Activated naive CD4-positive, alpha-beta T cell (primary cell): ENCODE measurements at places on chromosomes 6 and 20.

DNA sequence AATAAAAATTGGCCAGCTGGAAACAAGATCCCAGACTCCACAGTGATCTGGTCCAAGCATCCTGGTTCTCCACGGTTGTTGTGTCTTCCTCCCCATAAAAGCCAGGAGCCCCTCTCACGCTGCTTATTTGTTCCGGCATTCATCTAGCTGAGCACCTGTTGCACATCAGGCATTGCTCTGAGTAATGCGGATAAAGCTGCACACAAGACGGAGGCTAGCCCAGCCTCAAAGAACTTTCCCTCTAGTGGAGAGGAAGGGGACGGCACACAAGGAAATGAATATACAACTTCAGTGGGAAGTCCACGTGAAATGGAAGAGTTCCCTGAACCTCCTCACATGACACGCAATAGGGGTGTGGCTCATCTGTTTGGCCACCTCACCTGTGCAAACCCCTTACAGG lies 30.3 kb upstream of the NXT1 start:
- DNase-seq: no peak

GRCh38 chr20:54132612-54133433 lies 41.0 kb downstream of the CYP24A1 start:
- DNase-seq: no peak

GRCh38 chr6:114390176-114390575 lies 47.4 kb upstream of the HS3ST5 start:
- DNase-seq: no peak

DNA sequence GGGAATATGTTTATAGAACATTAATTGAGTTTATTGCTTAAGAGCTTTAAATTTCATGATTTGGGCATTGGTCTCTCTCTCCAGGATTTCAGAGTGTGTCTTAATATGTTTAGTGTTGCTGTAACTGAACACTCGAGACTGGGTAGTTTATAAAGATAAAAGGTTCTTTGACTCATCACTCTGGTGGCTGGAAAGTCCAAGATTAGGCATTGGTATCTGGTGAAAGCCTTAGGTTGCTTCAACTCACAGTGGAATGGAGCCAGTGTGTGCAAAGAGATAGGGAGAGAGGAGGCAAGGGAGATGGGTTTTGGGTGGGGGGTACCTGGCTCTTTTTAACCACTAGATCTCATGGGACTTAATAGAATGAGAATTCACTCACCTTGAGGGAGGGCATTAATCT lies 35.6 kb upstream of the DTNBP1 start:
- DNase-seq: no peak

GRCh38 chr6:164243012-164243610 lies 828.6 kb downstream of the QKI start:
- no peak for DNase-seq

GRCh38 chr20:4369798-4370124 lies 351.9 kb upstream of the PRND start:
- no peak for DNase-seq

- DNase-seq: no peak
Observed at GRCh38 chr20:64161356-64162238, 2.7 kb upstream of the MYT1 start.

DNA sequence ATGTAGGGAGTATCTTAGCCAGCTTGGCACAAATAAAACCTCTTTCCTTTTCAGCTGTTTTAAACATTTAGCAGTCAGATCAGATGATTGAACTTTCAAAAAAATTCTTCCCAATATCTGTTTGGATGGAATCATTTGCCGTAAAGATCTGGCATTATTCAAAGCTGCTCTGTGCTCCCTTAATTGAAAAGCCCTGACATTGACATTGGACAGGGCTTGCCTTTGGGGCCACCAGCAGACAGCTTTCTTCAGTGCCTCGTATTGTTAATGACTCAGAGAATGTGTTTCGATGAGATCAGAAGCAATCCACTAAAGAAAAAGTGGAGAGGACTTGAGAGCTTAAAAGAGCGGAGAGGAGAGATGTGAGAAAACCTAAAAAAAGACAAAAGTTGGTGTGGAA lies 343.5 kb downstream of the NRN1 start:
- no peak for DNase-seq

GRCh38 chr20:3828798-3829197 lies 8.5 kb downstream of the AP5S1 start:
- no peak for DNase-seq

DNA sequence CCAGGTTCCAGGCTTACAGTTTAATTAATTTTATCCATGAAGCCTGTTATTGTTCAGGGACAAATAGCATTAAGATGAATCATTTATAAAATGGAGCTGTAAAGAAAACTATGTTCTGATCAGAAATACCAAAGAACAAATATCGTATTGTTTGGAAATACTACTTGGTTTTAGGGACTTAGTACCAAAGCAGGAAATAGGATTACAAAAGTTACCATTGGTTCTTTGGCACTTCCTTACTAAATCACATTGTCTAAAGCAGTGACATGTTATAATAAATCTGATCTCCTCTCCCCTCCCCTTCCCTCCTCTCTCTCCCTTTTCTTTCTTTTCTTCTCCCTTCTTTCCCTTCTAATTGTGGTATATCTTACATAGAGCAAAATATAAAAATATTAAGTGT lies 29.6 kb downstream of the CRYBG1 start:
- no peak for DNase-seq

GRCh38 chr6:137416376-137417109 lies 77.7 kb downstream of the OLIG3 start:
- no peak for DNase-seq

- DNase-seq: no peak
Observed at GRCh38 chr20:40591536-40591935, 97.5 kb downstream of the MAFB start.

GRCh38 chr20:58894652-58895447 lies 42.3 kb downstream of the GNAS start:
- DNase-seq: no peak

DNA sequence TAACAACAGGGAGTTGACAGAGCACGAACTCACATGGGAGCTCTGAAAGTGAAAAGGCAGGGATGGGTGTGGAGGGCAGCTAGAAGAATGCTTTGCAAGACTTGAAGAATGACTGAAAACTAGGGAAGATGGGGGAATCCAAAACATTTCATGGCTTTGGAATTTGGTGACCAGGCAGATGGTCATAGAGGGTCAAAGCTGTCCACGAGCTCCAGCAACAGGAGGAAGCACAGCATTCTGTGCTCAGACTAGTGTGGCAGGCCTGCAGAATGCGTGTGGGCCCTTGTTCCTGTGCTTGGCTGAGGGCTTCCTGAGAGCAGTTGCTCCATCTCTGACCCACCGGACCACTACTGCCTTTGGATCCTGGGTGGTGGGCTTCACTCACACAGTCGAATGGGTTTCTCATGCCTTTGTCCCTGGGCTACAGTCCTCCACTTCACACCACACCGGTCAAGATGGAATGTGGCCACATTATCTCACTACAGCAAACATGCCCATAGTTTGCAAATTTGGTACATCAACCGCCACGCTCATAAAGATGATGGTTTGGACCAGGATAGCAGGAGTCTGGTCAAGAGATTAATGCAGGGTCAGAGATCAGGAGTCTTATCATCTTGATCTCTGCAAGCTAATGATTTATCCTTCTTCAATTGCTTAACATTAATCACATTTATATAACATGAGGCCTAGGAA lies 100.7 kb downstream of the SGK1 start:
- no peak for DNase-seq

GRCh38 chr6:131023834-131024504 lies 39.1 kb downstream of the EPB41L2 start:
- DNase-seq: no peak

DNA sequence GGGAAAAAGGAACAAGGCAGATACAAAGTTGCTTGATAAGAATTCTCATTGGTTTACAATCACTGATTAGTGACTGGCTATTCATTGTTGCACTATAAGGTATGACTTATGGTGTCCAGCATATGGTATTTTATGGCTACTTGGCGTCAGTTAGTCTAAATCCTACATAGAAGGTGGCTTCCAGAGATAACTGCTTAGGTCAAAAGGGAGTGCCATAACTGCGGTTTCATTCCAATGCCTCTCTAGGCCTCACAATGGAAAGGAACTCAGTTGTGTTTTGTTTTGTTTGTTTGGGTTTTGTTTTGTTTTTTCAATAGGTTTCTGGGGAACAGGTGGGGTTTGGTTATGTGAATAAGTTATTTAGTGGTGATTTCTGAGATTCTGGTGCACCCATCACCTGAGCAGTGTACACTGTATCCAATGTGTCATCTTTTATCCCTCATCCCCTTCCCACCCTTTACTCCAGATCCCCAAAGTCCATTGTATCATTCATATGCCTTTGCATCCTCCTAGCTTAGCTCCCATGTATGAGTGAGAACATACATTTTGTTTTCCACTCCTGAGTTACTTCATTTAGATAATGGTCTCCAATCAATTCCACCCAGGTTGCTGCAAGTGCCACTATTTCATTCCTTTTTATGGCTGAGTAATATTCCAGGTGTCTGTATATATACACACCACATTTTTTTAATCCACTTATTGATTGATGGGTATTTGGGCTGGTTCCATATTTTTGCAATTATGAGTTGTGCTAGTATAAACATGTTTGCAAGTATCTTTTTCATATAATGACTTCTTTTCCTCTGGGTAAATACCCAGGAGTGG lies 7.0 kb downstream of the GOPC start:
- no peak for DNase-seq

- no peak for DNase-seq
Observed at GRCh38 chr20:50848846-50849673, 54.2 kb downstream of the BCAS4 start.

- DNase-seq: no peak
Observed at GRCh38 chr6:46821458-46821881, 28.3 kb downstream of the MEP1A start.

DNA sequence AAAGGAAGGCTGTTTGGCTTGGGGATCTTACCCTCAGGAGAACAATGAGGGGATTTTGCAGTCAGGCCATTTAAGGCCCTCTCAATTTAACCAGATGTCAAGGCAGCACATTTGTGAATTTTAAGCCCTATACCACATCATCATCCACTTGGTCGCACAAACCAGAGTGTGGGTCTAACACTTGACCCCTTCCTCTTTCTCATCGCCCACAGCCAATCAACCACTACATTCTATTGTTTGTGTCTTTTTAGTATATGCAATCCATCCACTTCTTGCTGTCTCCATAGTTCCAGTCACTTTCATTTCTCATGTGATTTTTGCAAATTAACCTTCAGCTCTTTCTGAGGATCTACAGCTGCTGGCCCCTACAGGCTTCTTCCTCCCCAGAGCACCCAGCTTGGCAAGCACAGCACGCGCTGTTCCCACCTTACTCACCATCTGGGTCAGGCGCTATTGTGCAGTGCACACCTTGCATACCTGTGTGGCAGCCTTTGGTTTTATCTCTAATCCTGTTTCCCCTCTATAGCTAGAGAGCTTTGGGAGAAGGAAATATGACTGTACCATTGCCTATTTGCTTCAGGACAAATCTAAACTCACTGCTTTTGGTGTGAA lies 32.3 kb upstream of the CD83 start:
- DNase-seq: no peak
